ENCODE measurements at places on chromosomes 3 and 15.

DNA sequence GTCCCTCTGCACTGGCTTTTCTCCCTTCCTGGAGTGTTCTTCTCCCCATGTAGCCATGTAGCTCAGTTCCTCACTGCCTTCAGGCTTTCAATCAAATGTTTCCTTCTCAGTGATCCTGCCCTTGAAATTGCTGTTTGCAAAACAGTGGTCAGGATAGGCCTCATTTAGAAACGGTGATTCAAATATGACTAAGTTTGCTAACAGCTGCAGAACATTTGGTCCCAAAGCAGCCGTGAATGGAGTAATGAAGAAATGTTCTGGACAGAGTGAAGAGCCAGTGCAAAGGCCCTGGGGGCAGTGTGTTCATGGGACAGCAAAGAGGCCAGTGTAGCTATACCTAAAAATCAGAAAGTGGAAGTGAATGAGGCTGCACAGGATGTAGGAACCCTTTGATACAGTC lies 223.4 kb downstream of the FEZF2 start:
- peak; percentile 41 for DNase-seq

- no peak for DNase-seq
Observed at GRCh38 chr3:60772584-60772983, 478.7 kb downstream of the FHIT start.

DNA sequence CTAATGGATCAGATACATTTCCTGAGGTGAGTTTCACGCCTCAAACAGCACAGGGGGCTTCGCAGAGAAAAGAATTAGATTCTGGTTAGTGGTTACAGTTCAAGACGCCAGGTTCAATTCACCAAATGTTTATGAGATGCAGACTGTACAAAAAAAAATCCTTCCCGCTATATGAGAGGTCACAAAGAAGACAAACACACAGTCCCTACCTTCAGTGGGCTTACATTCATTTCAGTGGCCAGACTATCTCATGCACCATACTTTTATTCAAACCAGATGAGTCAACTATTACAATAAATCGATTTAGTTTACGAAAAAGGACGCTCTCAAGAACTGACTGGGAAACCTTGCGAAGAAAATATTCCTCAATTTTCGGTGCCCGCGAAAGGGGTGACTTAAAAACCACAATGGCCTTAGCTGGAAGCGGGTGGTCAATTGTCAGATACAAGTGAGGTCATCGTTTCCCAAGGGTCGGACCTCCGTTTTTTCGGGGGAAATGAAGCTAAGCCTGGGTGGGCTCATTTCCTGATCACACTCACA lies 695 bp downstream of the METTL6 start:
- no peak for DNase-seq

- DNase-seq, result no peak
Observed at GRCh38 chr3:133152056-133152455, 113.9 kb downstream of the TMEM108 start.

DNA sequence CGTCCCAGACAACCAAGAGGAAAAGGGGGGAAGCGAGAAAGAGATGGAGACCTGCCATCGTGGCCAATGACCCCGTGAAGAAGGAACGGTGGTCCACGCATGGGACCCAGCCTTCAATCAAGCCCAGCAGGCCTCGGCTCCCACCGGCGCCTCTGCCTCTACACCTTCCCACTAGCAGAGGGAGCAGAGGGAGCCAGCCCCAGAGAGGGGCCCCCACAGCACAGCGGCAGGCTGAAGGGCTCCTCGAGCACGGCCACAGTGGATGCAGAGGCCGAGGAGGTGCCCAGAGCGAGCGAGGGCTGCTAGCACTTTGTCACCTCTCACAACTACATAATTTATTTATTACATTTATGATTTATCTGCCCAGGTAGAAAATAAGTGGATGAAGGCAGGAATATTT lies 68.4 kb upstream of the TOPAZ1 start:
- no peak for DNase-seq

GRCh38 chr15:38093931-38094330 lies 158.7 kb upstream of the SPRED1 start:
- no peak for DNase-seq

GRCh38 chr3:125143982-125144652 lies 68.4 kb downstream of the SLC12A8 start:
- no peak for DNase-seq

DNA sequence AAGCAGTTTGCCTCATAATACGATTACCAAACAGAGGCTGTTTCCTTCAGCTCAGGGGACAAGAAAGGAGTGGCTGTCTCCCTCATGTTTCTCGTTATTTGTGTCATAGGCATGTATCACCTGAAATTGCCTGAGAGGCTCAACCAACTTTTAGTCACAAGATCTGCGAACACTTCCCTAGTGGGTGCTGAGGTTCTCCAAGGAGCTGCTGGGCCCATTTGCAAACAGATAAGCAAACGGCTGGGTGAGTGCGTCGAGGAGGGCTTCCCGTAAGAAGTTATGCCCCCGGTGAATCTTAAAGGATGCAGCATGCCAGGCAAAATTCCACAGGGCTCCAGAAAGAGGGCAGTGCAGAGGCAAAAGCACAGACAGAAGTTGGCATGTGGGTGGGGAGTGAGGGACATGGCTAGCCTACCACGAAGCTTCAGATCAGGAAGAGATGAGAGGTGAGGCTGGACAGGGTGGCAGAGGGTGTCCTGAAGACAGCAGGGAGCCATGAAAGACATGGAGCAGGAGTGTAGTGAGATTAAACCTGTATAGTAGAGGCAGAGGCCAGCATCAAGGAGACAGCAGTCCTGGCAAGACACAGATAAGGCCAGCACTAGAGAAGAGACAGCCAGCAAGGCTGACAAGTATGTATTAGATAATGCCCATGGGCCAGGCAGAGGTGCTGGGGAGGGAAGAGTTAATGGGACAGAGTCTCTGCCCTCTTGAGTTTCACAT lies 4.0 kb upstream of the GP9 start:
- no peak for DNase-seq

GRCh38 chr3:186284349-186284652 lies 77.7 kb downstream of the DGKG start:
- DNase-seq, result no peak

GRCh38 chr3:37751967-37752648 lies 109.6 kb upstream of the CTDSPL start:
- DNase-seq, result no peak

GRCh38 chr3:120452816-120453215 lies 2.0 kb upstream of the FSTL1 start:
- DNase-seq, result no peak

DNA sequence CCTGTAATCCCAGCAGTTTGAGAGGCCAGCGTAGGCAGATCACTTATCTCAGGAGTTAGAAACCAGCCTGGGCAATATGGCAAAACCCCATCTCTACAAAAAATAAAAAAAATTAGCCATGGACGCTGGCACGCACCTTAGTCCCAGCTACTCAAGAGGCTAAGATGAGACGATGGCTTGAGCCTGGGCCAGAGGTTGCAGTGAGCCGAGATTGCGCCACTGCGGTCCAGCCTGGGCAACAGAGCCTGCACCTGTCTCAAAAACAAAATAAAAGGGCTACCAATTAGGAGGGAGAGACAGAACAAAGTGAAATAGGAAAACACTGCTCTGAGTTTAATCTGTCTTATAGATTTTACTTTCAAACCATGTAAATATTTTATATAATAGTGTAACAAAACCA lies 33.8 kb downstream of the MSL2 start:
- DNase-seq, result no peak

DNA sequence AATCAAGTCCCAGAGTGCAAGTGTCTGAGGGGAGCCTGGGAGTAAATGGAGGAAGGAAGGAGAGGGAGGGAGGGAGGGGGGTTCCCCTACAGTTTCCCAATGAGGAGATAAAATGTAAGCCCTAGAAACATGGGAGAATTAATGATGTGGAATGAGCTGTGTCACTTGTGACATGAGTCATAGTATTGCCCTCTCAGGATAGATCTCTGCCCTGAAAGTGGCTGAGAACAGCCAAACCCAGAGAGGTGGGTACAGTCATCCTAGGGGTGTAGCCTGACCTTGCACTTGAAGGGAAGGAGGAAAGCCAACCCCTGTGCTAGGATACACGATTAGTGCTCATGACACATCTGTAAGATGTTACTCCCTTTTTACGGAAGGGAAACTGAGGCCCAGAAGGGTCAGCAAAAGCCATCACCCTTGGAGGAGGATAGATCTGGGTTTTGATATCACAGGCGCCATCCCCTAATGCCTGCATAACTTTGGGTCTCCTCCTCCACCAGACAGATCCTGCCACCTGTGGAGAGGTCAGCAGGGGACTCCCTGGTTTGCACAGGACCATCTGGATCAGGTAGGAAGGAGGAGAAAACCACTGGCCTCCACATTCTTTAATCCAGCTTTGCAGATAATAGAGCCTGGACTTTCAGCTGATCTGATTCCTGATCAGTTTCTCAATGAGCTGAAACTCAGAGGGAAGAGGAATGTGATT lies 23.1 kb upstream of the USP3 start:
- no peak for DNase-seq

- DNase-seq, result no peak
Observed at GRCh38 chr3:146705225-146705624, 100.1 kb upstream of the PLSCR5 start.

DNA sequence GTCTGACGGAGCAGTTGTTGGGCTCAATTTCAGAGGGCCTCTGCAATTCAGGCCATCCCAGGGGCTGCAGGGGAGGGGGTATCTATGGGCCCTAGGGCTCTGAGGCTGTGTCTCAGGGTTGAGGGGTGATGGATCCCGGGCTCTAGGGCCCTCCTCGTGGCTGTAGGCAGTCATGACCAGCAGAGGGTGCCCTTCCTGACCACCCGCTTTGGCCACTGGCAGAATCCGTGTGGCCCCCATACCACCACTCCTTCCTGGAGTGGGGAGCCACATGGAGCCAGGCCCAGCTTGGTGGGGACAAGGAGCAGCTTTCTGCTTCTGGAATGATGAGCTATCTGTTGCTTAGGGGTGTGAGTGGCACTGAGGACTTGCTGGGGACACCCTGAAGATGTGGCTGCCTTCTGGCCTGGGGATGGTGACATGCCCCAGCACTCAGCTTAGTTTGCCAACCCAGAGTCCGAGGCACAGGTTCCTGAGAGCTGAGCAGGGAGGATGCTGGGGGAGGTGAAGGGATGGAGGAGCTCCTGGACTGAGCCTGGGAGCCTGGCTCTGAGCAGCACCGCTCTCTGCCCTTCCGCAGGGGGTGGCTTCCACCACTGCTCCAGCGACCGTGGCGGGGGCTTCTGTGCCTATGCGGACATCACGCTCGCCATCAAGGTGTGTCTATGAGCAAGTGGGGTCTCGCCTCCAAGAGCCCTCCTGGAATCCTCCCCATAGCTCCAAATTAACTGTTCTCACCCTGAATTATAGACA lies 20.2 kb downstream of the HDAC11 start:
- DNase-seq, result no peak

DNA sequence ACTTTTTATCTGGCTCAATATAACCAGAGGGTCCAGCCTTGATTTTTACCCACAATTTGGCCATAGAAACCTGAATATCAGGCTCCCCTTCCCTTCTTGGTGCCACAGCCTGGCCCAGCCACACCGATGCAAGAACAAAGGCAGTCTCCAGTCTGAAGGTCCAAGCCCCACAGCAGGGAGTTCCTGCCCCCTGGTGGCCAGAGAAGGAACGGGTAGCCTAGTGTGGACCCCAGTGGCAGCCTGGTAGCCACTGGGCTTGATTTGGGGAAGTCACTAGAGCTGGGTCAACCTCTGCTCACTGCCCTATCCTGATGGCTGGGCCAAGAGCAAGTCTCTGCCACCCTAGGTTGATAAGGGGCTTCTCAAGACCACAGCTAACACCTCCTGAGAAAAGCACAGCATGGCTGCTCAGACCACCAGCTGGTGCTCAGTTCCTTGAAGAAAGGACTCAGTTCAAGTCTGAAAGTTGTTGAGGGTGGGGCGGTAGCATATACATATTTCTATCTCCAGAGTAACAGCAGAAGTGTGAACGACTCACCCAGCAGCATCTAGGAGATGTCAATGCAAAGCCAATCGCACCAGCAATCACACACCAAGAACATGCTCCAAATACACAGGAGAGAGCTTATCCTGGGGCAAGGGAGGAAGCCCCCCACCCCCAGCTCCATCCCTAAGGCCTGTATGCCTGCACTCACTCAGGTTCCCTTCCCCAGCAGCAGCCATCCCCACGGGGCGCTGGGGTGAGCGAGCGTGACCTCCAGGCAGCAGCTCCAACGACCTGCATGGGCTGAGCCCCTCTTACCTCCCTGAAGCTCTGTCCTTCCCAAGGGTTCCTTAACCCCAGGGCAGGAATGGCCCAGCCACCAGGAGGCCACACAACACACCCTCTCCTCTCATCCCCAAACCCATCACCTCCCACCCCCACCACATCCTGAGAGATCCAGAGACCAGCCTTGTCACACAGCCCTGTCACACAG lies 7.6 kb downstream of the PFKFB4 start:
- DNase-seq, result peak; percentile 91

DNA sequence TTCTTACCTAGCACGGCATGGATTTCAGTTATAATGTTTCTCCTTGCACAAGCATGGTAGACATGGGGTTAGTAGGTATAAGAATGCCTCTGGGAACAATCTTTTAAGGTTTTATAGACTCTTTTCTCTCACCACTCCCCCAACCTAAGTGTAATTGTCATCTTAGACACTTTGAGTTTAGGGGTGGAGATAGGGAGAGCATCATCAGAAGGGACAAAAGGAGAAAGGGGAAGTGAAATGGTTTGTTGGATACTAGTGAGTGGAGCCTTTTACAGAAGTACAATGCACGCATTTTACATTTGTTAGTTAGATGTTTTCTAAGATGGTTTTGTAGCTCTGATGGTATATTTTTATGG lies 189.2 kb downstream of the TP63 start:
- no peak for DNase-seq

DNA sequence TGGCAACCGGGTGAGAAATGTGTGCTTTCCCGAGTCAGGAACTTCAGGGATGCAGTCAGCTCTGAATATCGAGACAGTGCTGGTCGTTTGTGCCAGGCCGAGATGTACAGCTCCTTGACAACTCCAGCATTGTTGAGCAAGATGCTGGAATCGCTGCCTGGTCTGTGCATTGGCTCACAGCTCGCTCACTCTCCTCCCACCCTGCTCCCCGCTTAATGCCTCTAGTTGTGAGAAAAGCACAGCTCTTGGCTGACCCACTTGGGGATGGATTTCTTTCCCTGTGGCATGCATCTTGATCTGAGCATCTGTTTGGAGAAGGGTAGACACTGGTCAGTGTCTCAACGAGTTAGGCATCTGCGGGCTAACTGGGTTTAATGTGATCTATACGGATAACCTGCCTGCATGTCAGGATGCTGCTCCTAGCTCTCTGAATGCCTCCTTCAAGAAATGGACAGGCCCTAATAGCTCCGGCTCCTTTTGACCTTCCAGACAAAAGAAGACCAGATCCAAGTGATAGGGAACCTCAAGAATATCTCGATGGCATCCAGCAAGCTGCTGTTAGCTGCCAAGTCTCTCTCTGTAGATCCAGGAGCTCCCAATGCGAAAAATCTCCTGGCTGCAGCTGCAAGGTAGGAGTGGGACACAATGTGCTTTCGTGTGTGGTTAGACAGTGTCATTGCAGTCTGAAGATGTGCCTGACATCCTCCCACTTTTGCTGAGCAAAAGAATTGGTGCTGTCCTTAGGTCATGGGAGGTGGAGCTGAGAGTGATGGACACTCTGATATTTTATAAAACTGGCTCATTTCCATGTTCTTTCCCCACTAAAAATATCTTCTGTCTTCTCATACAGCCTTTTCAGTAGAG lies 302.2 kb upstream of the TPM1 start:
- DNase-seq, result no peak

- DNase-seq, result no peak
Observed at GRCh38 chr3:194380326-194380725, 10.8 kb upstream of the LRRC15 start.

GRCh38 chr3:193387596-193387995 lies 9.0 kb upstream of the ATP13A5 start:
- DNase-seq, result no peak

GRCh38 chr3:116005404-116005803 lies 382.1 kb downstream of the GAP43 start:
- peak; percentile 80 for DNase-seq
